ENCODE measurements at places on chromosomes 6 and 20.

DNA sequence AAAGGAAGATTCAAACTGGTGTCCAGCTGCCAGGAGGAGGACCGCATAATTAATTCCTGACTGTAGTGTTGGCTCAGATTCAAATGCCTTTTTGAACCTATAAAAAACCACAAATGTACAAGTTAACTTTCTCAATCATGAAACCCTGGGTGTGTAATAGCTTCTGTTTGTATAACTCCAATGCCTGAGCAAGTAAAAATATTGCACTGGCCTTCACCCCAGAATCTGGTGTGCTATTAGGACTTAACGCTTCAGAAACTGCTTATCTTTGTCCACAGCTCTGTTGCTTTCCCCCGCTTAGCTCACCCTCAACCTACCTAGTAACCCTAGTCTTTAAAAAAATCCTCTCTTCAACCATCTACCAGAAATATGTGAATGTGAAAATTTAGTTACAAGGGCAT, 119.1 kb upstream of the MAP7 start:
- no peaks in the 10 kb centered on the region for H3K27me3 ChIP-seq
- H3K4me1 ChIP-seq: no peaks in the 10 kb centered on the region
- DNase-seq: no peak
- no peak overlapping the region for H3K4me3 ChIP-seq
- H3K27ac ChIP-seq: no peak overlapping the region

- H3K27me3 ChIP-seq: no peaks in the 10 kb centered on the region
- H3K27ac ChIP-seq: no peak overlapping the region
- H3K4me1 ChIP-seq: no peaks in the 10 kb centered on the region
- H3K36me3 ChIP-seq: no peaks in the 10 kb centered on the region
These were observed 129.5 kb upstream of the CNR1 start for GRCh38 chr6:88295663-88296062.

- DNase-seq: no peak
- H3K4me3 ChIP-seq: no peak overlapping the region
- H3K36me3 ChIP-seq: no peaks in the 10 kb centered on the region
- H3K27me3 ChIP-seq: no peaks in the 10 kb centered on the region
These were observed 232.8 kb downstream of the RNGTT start for GRCh38 chr6:88730611-88731011.

GRCh38 chr20:47358672-47359529, 2.4 kb upstream of the ZMYND8 start:
- no peaks in the 10 kb centered on the region for H3K36me3 ChIP-seq
- no peaks in the 10 kb centered on the region for H3K27me3 ChIP-seq
- peaks cover 61% of the 10 kb centered on the region for H3K4me1 ChIP-seq
- peak overlapping the region; percentile 45 for H3K27ac ChIP-seq
- peak; percentile 27 for DNase-seq

DNA sequence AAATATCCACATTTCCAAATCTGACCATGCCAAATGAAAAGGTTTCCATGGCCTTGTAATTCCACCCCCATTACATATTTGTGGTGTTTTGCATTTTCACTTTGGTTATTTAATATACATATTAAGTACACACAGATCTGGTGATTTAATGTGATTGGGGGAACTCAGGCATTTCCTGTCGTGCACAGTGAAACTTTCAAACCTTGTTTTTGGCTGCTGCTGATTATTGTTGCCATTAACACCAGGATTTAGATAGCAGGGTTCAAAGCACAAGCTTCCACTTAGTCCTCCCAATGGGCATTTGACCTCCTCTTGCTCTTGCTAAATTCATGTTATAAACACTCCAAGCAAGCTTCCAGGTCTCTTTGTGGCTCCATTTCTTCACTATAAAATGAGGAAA, 166.5 kb downstream of the SOBP start:
- no peak for DNase-seq
- no peaks in the 10 kb centered on the region for H3K36me3 ChIP-seq
- no peak overlapping the region for H3K4me3 ChIP-seq
- no peaks in the 10 kb centered on the region for H3K27me3 ChIP-seq
- H3K4me1 ChIP-seq: peaks cover 19% of the 10 kb centered on the region

- H3K4me3 ChIP-seq: no peak overlapping the region
- no peaks in the 10 kb centered on the region for H3K27me3 ChIP-seq
- no peak overlapping the region for H3K27ac ChIP-seq
- DNase-seq: no peak
- peaks cover 75% of the 10 kb centered on the region for H3K36me3 ChIP-seq
These were observed 3.8 kb downstream of the HSP90AB1 start for GRCh38 chr6:44250718-44251123.

GRCh38 chr20:4041748-4042411, 26.5 kb upstream of the RNF24 start:
- peaks cover 25% of the 10 kb centered on the region for H3K4me1 ChIP-seq
- H3K27ac ChIP-seq: no peak overlapping the region
- DNase-seq: no peak
- H3K36me3 ChIP-seq: no peaks in the 10 kb centered on the region
- H3K4me3 ChIP-seq: no peak overlapping the region

GRCh38 chr20:37294262-37294981, 5.0 kb downstream of the MANBAL start:
- no peak overlapping the region for H3K4me3 ChIP-seq
- H3K27ac ChIP-seq: no peak overlapping the region
- no peaks in the 10 kb centered on the region for H3K27me3 ChIP-seq
- peaks cover 23% of the 10 kb centered on the region for H3K4me1 ChIP-seq
- no peak for DNase-seq
- peaks cover 9% of the 10 kb centered on the region for H3K36me3 ChIP-seq

DNA sequence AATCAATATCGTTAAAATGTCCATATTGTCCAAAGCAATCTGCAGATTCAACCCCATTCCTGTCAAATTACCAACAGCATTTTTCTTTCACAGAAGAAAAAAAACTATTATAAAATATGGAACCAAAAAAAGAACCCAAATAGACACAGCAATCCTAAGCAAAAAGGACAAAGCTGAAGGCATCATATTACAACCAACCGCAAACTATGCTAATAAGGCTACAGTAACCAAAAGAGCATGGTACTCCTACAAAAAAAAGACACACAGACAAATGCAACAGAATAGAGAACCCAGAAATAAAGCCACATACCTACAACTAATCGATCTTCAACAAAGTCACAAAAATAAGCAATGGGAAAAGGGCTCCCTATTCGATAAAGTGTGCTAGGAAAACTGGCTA, 49.2 kb downstream of the RNGTT start:
- H3K4me1 ChIP-seq: peaks cover 4% of the 10 kb centered on the region
- no peak overlapping the region for H3K27ac ChIP-seq
- no peak for DNase-seq
- no peak overlapping the region for H3K4me3 ChIP-seq
- H3K27me3 ChIP-seq: no peaks in the 10 kb centered on the region

- H3K4me1 ChIP-seq: peaks cover 61% of the 10 kb centered on the region
- H3K27me3 ChIP-seq: no peaks in the 10 kb centered on the region
- H3K27ac ChIP-seq: no peak overlapping the region
- no peak for DNase-seq
- no peaks in the 10 kb centered on the region for H3K36me3 ChIP-seq
These were observed 8.1 kb upstream of the ZC3H12D start for GRCh38 chr6:149492798-149493343.

- DNase-seq: no peak
- H3K36me3 ChIP-seq: no peaks in the 10 kb centered on the region
- no peaks in the 10 kb centered on the region for H3K4me1 ChIP-seq
- H3K4me3 ChIP-seq: no peak overlapping the region
- H3K27ac ChIP-seq: no peak overlapping the region
- no peaks in the 10 kb centered on the region for H3K27me3 ChIP-seq
These were observed 7.1 kb upstream of the NPBWR2 start for GRCh38 chr20:64114356-64114971.

- no peak overlapping the region for H3K27ac ChIP-seq
- H3K4me1 ChIP-seq: no peaks in the 10 kb centered on the region
- no peaks in the 10 kb centered on the region for H3K27me3 ChIP-seq
- no peak overlapping the region for H3K4me3 ChIP-seq
- H3K36me3 ChIP-seq: no peaks in the 10 kb centered on the region
- no peak for DNase-seq
These were observed 76.0 kb downstream of the THBS2 start for GRCh38 chr6:169177516-169178166.

- H3K4me3 ChIP-seq: peak overlapping the region; percentile 96
- no peaks in the 10 kb centered on the region for H3K36me3 ChIP-seq
- H3K4me1 ChIP-seq: peaks cover 20% of the 10 kb centered on the region
- no peak overlapping the region for H3K27ac ChIP-seq
These were observed 1.3 kb downstream of the MAN1A1 start for GRCh38 chr6:119348096-119348747.

- peaks cover 3% of the 10 kb centered on the region for H3K27me3 ChIP-seq
- no peaks in the 10 kb centered on the region for H3K4me1 ChIP-seq
- no peaks in the 10 kb centered on the region for H3K36me3 ChIP-seq
- DNase-seq: no peak
- no peak overlapping the region for H3K27ac ChIP-seq
- no peak overlapping the region for H3K4me3 ChIP-seq
These were observed 708.7 kb downstream of the UTRN start for GRCh38 chr6:144993870-144994269.

GRCh38 chr6:80647156-80647555, 540.7 kb downstream of the BCKDHB start:
- H3K36me3 ChIP-seq: no peaks in the 10 kb centered on the region
- no peaks in the 10 kb centered on the region for H3K27me3 ChIP-seq
- no peak overlapping the region for H3K4me3 ChIP-seq
- H3K4me1 ChIP-seq: no peaks in the 10 kb centered on the region
- no peak for DNase-seq
- no peak overlapping the region for H3K27ac ChIP-seq

DNA sequence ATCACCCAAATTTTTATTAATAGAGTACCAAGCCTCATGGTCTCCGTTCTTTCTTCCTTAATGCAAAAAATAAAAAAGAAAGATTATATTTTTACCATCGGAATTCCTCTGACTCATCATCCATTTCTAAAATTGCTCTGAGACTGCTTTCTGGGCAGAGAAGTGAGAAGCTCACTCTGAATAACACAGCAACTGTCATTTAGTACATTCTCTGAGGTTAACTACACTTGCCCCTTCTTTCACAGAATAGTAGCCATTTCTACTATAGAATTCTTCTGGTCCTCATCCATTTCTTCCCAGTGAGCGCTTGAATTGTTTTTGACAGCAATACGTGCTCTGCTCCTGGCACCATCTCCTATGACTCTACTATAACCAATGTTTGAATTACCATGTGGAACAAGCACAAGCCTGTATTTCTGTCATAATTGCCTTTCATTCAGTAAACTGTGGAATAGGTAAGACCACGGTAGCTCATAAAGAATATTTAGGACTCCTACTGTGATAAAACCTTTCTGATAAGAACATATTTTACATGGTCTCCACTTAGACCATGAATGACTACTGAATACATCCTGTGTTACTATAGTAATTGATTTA, 435.5 kb upstream of the NRSN1 start:
- H3K4me1 ChIP-seq: no peaks in the 10 kb centered on the region
- H3K27me3 ChIP-seq: no peaks in the 10 kb centered on the region
- no peaks in the 10 kb centered on the region for H3K36me3 ChIP-seq

DNA sequence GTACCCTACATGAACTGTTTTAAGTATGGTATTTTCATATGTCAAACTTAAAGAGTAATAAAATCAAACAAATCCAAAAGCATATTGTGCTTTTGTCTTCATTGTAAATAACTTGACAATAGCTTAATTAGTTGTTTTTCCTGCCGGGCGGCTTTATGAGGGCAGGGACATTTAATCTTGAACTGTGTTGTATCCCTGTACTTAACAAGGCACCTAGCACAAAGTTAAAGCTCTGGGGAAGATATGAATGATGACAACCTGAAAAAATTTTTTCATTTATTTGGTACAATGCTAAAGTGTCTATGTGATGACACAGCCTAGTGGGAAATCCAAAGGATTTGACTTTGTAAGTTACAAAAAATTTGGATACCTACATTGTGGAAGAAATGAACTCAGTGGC, 502 bp upstream of the HACE1 start:
- H3K27ac ChIP-seq: no peak overlapping the region
- DNase-seq: no peak
- H3K4me1 ChIP-seq: peaks cover 12% of the 10 kb centered on the region
- H3K27me3 ChIP-seq: peaks cover 2% of the 10 kb centered on the region
- no peaks in the 10 kb centered on the region for H3K36me3 ChIP-seq

- peak overlapping the region; percentile 66 for H3K4me3 ChIP-seq
- H3K4me1 ChIP-seq: peaks cover 49% of the 10 kb centered on the region
- no peak for DNase-seq
- H3K36me3 ChIP-seq: no peaks in the 10 kb centered on the region
- no peaks in the 10 kb centered on the region for H3K27me3 ChIP-seq
These were observed 60.9 kb downstream of the ATXN1 start for GRCh38 chr6:16700202-16700915.

- no peaks in the 10 kb centered on the region for H3K27me3 ChIP-seq
- H3K36me3 ChIP-seq: no peaks in the 10 kb centered on the region
- H3K4me1 ChIP-seq: no peaks in the 10 kb centered on the region
These were observed 46.4 kb upstream of the ADTRP start for GRCh38 chr6:11824986-11825385.

DNA sequence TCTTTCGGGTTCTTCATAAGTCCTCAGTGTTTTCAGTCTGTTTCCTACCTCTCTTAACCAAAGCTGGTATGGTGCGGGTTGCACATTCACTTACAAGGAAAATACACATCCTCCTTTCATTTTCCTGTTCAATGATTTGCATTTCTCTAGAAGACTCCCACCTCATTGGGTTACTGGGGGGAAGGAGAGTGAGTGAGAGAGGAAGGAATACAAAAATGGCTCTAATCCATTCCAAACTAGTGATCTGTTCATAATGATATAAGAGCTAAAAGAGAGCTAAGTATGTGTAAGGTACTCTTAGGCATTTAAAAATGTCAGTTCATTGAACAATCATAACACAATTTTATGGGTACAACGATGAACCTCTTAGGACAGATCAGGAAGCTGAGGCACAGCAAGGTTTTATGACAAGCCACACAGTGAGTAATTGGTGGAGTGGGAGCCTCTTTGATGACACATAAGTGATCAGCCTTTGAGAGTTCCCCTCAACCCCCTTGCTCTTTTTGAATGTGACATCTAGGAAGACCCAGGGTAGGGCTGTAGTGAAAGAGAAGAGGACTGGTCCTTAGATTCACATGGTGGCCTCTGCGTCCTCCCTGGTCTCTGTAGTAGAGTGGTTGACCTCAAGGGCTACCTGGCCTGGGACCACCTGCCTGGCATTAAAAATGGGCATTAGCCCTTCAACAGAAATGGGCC, 328.4 kb upstream of the SOX4 start:
- H3K27me3 ChIP-seq: no peaks in the 10 kb centered on the region
- no peaks in the 10 kb centered on the region for H3K4me1 ChIP-seq
- DNase-seq: no peak
- H3K4me3 ChIP-seq: no peak overlapping the region

- peak; percentile 9 for DNase-seq
- peak overlapping the region; percentile 79 for H3K4me3 ChIP-seq
- H3K36me3 ChIP-seq: no peaks in the 10 kb centered on the region
- no peaks in the 10 kb centered on the region for H3K27me3 ChIP-seq
- peak overlapping the region; percentile 72 for H3K27ac ChIP-seq
These were observed 565 bp downstream of the QKI start for GRCh38 chr6:163414946-163415619.

DNA sequence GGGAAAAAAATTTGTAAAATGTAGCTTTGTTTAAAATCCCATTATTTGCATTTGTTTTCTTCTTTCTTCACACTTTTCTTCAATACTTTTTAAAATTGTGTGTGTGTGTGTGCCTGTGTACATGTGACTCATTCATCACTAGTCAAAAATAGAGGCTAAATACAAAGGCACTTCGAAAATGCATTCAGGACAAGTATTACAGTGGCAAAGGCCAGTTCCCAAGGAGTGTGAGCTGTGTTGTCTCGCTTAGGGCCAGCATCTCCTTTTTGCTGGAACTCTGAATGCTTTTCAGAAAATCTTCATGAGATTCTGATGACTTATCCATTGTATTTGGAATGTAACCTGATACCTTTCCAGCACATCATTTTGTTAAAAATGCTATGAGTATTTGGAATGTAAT, 288.5 kb upstream of the CNR1 start:
- H3K4me1 ChIP-seq: no peaks in the 10 kb centered on the region
- no peak overlapping the region for H3K4me3 ChIP-seq
- no peaks in the 10 kb centered on the region for H3K27me3 ChIP-seq
- no peak for DNase-seq
- H3K36me3 ChIP-seq: no peaks in the 10 kb centered on the region
- H3K27ac ChIP-seq: no peak overlapping the region

Measured in CD4-positive, alpha-beta T cell (primary cell).